ENCODE measurements at places on chromosomes 3 and 15.
A peak's percentile ranks its signal among the peaks of the same experiment; 100 is the strongest.

DNA sequence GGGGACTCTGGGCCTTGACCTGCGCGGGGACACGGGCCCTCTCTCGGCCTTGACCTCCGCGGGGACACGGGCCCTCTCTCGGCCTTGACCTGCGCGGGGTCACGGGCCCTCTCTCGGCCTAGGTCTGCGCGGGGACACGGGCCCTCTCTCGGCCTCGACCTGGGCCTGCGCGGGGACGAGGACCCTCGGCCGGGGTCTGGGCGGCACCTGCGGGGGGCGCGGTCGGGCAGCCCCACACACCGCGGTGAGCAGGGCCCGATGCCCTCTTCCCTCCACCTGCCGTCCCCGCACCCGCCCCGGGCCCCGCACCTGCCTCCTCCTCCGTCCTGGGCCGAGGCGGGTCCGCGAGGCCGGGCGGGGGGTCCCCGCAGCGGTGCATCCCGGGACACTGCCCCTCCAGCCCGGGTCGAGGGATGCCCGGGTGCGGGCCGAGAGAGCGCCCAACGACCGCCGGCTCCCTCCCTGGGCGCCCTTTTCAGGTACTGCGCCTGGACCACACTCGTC, 15.6 kb upstream of the CERS3 start:
- no peak for DNase-seq

- DNase-seq, result no peak
Measured at GRCh38 chr3:105869861-105870755, 1.3 kb upstream of the CBLB start.

GRCh38 chr3:120791913-120792312, 49.4 kb downstream of the GTF2E1 start:
- no peak for DNase-seq

GRCh38 chr3:147122350-147122749, 284.0 kb downstream of the ZIC4 start:
- no peak for DNase-seq

GRCh38 chr15:93131485-93132095, 42.6 kb upstream of the RGMA start:
- no peak for DNase-seq

- DNase-seq, result no peak
Measured at GRCh38 chr3:152097120-152097519, 171.6 kb upstream of the MBNL1 start.

GRCh38 chr3:48748754-48749153, 31.7 kb upstream of the IP6K2 start:
- no peak for DNase-seq

- no peak for DNase-seq
Measured at GRCh38 chr3:197577366-197578074, 21.8 kb upstream of the BDH1 start.

DNA sequence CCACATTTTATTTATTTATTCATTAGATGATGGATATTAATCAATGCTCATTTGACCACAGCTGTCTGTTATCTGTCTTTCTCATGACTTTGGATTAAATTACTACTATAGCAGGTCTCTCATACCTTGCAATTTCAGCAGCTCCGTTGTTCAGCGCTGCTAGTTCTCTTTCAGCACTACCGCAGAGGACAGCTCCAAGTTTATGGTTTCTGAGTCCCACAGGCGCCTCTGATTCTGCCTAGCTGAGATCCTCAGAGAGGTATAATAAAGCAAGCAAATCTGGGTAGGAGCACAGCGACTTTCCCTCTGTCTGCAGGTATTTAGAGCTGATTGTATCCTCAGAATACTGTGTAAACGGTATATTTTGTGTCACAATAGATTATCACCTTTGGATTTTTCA, 204.9 kb downstream of the CNTN4 start:
- DNase-seq, result peak; percentile 56

- no peak for DNase-seq
Measured at GRCh38 chr3:101941318-101942040, 92.2 kb downstream of the NFKBIZ start.

- DNase-seq, result no peak
Measured at GRCh38 chr3:132231633-132232032, 85.6 kb upstream of the ACP3 start.

DNA sequence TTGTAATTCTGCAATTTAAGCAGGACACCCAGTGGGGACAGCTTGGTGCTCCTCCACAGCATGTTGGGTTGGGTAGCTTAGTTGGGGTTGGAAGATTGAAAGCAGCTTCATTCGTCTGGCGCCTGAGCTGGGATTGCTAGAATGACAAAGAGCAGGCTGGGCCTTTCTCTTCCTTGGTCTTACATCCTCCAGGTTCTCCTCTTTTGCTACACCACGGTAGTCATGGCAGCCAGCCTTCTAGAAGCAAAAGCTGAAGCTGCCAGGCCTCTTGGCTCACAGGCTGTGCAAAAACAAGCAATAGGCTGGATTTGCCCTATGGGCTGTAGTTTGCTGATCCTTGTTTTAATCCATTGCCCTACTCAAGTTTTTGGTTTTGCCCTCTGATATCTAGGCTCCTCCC, 3.2 kb upstream of the ANXA2 start:
- no peak for DNase-seq

GRCh38 chr3:127662001-127662469, 10.7 kb upstream of the ABTB1 start:
- DNase-seq, result no peak

DNA sequence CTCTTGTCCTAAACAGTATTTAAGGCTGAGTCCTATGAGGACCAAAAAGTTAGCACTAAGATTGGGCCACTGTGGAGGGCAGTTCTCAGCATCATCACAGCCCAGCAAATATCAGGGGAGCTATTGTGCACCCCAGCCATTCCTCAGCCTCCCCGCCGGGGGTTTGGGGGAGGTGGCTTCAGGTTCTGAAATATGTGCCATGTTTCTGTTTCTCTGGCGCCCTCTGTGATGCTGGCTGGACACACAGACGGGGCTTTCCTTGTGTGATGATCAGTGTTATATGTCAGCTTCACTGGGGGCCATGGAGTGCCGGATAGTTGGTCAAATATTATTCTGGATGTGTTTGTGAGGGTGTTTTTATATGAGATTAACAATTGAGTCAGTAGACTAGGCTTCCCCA, 106.8 kb downstream of the GABRG3 start:
- no peak for DNase-seq

DNA sequence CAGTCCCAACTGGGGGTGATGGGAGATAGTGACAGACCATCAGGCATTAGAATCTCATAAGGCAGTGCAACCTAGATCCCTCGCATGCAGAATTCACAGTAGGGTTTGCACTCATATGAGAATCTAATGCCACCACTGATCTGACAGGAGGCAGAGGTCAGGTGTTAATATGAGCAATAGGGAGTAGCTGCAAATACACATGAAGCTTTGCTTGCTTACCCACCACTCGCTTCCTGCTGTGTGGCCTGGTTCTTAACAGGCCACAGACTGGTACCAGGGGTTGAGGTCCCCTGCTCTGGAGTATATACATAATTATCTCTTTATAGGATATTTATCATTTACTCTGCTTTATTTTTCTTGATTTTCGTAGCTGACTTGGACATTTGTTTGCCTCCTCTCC, 36.0 kb upstream of the ZMAT3 start:
- no peak for DNase-seq

DNA sequence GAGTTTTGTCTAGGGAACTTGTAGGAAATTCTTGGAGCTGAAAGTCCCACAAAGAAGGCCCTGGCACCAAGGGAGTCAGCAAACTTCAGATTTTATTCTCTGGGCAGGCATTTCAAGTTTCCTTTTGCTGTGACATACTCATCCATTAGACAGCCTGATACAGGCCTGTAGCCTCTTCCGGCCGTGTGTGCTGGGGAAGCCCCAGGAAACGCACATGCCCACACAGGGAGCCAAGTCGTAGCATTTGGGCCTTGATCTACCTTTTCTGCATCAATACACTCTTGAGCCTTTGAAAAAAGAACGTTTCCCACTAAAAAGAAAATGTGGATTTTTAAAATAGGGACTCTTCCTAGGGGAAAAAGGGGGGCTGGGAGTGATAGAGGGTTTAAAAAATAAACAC, 15.0 kb downstream of the TIGIT start:
- DNase-seq, result no peak

DNA sequence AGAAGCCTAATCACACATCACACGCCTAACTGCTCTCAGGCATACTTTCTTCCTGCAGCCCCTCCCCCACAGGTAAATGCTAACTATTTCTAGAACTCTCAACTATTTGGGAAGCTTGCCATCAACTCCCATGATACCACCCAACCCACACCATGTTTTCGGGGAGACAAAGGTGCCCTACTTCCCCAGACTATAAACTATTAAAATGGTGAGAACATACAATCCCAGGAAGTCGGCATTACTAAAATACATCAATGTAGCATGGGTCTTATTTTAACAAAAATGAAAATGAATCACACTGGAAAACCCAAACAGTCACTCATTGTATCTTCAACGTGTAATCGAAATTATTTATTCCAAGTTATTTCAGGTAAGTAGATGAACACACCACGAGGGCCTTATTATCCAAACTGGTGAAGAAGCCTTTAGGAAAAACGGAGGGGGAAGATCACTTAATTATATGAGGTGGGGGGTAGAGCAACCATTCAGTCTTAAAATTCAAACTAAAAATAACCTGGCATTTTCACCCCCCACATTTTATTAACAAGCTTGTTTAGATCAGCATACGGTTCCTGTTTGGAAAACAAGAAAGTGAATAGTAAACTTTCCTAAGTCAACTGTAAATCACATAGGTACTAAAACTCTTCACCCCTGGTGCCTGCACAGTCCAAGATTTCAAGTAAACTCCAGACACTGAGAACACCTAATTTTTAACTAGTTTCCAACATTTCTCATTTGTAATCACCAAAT, 1.9 kb downstream of the TBL1XR1 start:
- DNase-seq, result no peak

GRCh38 chr15:89937365-89938350, 24.9 kb upstream of the ARPIN start:
- DNase-seq, result no peak

DNA sequence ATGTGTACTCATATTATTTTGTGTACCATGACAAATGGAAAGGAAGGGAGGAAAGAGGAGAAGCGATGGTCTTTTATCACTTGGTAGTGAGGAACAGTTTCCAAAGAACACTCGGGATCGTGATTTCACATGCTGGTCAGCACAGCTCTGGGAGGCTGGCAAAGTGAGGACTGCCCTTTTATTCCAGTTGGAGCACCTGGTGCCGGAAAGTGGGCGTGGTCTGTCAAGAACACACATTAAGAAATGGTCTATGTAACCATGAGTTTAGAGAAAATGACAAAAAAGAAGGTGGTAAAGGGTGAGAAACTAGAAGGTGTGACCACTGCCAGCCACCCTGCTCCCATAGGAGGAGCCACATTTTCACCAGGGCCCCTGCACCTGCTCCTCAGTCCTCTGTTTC, 7.0 kb upstream of the TSEN2 start:
- DNase-seq, result no peak

GRCh38 chr3:153373606-153374005, 211.6 kb downstream of the RAP2B start:
- DNase-seq, result no peak

GRCh38 chr3:16890597-16891333, 6.0 kb downstream of the PLCL2 start:
- no peak for DNase-seq

DNA sequence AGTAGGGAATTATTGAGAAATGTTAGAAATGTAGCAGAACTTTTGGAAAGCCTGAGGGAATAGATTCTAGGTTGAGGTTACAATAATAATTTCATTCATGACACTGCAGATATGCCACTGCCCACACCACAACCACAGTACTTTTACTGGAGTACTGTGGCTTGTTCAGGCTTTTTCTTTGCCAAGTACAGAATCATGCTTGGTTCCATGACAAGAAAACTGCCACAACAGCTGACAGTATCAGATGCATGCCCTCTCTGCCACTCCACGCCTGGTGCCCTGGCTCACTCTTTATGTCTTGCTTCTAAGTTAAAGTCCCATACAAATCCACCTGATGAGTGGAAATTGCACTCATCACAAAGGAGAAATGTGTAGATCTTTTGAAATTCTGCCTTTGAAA, 398.6 kb downstream of the ZIC1 start:
- no peak for DNase-seq

GRCh38 chr3:70873686-70874085, 561.2 kb upstream of the MDFIC2 start:
- no peak for DNase-seq

GRCh38 chr3:194399874-194400411, 877 bp upstream of the GP5 start:
- no peak for DNase-seq

GRCh38 chr15:100726421-100727190, 124.2 kb downstream of the ASB7 start:
- DNase-seq, result no peak
